NCI-H1930 (cell line): ENCODE measurements at places on chromosomes 5 and 9.

- no peak for DNase-seq
Measured at GRCh38 chr5:87850843-87851242, 417.8 kb downstream of the TMEM161B start.

GRCh38 chr5:97797994-97798451, 615.0 kb upstream of the RIOK2 start:
- no peak for DNase-seq

- DNase-seq = no peak
Measured at GRCh38 chr9:123260340-123260739, 8.0 kb downstream of the STRBP start.

DNA sequence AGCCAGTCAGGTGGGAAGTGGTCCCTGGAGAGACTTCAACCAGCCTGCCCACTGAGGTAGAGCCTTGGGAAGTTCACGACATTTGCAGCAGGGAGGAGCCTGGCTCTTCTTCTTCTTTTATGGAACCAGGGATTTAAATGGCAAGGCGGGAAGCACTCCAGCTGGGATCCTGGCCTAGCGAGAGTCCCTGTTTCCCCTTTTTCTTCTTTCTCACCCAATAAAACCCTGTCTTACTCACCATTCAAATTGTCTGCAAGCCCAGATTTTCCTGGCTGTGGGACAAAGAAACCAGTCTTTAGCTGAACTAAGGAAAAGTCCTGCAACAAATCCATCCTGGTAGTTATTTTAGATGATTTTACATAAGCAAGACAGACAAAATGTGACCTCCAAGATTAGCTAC, 503.7 kb downstream of the CDH10 start:
- DNase-seq = no peak

GRCh38 chr5:43432486-43433375, 20.5 kb upstream of the CCL28 start:
- DNase-seq = no peak

GRCh38 chr9:75152416-75152815, 64.1 kb downstream of the OSTF1 start:
- DNase-seq = no peak
